Amygdala (tissue), 56 donors: ENCODE measurements at places on chromosomes 6 and 20.

DNA sequence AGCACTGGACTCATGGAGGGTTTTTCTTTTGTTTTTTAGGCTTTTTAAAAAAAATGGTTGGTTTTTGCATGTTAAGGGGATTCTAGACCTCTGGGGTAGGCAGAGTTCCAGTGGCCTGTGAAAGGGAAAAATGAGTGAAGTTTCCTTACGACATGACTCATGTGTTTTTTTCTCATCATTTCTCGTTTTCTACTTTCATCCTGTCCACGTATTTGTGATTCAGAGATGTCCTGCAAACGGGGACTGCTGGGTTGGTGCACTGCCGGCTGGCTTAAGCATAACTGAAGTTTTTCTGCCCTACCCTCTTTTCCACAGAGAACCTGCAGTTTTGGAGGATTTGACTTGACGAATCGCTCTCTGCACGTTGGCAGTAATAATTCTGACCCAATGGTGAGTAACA is 182.3 kb downstream of the SASH1 start:
- DNase-seq, result no peak

- no peak for DNase-seq
Observed at GRCh38 chr20:59160389-59161115, 3.1 kb upstream of the ZNF831 start.

GRCh38 chr20:48828734-48829460 is 1.1 kb upstream of the PREX1 start:
- no peak for DNase-seq

DNA sequence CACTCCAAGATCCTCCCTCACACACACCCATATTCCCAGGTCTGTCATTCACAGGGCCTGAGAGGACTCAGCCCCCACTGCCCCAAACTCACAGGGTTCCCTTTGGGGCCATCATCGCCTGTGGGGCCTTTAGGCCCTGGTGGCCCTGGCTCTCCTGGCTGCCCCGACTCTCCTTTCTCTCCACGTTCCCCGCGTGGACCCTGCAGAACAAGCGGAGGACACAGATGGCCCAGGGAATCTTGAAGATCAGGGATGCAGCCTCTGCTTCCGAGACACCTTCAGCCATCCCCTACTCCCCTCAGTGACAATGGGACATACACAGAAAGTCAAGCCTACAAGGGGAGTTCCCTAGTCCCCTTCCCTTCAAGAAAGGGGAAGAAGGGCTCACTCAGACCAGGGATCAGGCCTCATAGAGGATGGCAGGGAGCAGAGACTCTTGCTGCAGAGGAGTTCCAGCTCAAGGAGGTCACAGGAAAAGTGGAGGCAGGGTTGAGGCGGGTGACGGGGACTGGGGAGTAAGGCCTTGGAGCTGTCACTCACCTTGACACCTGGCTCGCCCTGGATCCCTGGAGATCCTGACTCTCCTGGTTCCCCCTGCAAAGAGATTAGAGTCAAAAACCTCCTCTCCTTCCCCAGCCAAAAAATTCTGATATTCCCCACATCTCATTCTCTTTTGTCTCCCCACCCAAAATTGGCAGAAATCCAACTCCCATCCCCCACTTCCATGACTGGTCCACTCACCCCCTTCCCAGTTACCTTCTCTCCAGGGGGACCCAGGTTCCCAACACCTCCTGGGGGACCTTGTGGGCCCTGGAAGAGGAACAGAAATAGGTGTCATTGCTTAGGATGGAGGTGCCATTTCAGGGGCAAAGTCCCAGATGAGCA is 22.7 kb downstream of the COL11A2 start:
- no peak for DNase-seq

DNA sequence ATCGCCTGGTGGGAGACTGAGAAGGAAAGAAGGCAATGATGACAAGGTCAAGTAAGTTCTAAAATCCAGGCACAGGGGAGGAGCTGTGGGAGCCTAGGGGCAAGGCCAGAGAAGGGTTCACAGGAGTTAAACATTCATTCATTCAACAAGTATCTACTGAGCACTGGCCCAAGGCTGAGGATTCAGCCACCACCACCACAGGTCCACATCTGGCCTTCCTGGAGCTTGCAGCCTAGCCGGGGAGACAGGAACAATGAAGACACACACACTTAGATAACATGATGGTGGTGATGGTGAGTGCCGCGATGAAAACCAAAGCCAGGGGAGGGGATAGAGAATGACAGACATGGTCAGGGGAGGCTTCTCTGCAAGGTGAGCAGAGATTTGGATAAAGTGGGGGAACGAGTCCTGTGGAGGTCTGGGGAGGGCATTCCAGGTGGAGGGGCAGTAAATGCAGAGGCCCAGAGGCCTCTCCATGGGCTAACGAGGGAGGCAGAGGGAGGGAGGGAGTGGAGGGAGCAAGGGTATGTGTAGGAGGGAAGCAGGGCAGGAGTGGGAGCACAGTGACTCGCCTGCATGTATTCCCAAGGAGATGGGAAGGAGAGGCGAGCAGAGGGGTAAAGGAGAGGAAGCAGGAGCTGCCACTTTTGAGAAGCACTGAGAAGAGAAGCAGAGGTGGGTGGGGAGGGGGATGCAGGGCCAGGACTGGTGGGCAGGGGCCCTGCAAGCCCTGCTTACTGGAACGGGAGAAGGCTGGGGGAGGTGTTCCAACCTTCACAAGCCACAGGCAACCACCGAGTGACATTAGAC is 10.5 kb upstream of the RSPO4 start:
- DNase-seq, result no peak

- peak; percentile 20 for DNase-seq
Observed at GRCh38 chr6:24719125-24719971, at the start of gene C6orf62. C6orf62 (minus strand) TSS chr6:24719154; CDS start chr6:24718668, 486 bp downstream.

DNA sequence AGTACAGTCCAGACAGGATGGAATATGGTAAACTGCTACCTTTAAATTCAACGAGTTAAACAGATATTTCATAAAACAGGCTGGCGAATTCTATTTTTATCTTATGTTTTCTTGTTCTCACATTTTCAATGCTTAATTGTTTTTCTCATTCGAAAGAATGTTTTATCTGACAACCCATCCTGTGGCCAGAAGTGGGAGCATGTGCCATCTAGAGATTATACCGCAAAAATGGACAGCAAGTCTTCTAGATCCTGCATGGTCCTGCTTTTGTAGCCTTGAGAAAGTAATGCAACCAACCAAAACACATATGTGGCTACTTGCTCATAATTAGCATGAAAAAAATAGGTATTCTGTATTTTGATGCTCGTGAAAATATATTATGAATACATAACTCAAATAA is 30.7 kb downstream of the TUBB2B start:
- no peak for DNase-seq

DNA sequence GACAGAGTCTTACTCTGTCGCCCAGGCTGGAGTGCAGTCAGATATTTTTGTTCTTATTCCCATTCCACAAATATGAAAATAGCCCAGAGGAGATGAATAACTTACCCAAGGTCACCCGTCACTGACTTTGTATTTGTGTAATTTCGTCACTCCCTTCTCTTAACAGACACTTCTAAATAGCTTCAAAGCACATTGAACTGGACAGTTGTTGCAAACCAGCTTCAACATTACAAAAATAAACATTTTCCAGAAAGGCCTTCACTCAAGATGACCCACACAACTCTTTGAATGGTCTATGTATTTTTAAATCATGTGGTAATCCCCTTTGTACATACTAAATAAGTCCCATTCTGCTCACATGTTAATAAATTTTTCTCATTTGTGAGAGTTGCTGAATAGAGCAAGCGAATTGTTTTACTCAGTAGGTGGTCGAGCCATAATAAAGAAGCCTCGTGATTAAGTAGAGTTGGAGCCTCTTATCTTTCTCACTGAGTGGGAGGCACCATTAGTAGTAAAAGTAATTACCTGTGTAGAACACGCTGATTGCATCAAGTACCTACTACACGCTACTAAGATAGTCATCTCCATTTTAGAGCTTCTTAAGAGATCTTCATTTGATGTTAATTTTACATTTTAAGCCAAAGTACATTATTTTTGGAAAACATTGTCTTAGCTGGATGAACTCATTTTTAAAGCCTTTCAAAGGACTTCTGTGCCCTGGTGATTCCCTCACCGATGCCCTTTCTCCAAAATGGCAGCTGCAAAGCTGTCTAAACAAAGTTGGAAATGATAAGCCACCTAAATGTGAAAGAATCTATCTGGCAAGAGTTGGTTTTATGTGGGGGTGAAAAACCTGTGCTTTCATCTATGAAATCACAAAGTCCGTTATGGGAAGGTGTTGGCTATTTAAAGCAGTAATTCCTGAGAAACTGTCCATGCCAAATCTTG is 110.0 kb downstream of the TSHZ2 start:
- DNase-seq, result no peak

DNA sequence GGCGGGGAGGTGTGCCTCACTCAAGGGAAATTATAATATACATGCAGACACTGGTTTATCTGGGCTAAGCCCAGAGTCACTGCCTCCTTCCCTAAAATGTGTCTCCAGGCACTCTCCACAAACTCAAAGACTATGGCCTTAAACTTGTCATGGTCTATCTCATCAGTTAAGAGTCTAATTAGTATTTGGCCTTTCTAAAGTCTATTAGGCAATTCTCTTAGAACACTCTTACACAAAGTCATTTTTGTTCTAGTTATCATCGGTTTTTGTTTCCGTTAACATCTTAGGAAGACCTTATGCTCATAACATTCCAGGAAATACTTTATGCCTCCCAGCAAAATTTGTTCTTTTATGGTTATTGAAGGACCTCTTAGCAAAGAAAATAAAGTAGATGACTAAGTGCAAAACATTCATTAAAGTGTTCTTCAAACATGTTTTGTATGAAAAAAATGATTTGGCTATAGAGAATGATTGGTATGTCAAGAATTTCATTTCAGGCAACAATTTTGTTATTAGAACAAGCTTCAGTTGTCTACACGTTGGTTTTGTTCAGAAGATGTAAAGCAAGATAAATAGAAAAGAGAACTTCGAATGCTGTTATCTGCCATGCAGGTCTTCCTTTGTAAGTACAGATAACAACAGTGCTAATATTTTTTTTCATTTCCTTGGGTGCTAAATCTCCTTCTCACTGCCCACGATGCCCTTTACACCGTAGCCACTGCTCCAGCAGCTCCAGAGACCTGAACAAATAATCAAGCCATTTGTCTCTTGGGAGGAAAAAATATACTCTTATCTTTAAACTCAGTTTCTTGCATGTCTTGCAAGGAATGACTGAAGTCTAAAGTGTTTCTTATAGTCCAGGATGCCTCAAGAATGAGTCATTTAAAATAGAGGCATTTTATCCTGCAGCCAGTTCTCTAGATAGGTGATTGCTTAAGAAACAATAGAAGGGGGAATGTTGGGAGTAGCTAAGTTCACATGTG is 170.4 kb downstream of the HTR1B start:
- no peak for DNase-seq
